Lung (tissue), 17 donors: ENCODE measurements at places on chromosomes 3 and 15.
A peak's percentile ranks its signal among the peaks of the same experiment; 100 is the strongest.

- no peak for DNase-seq
Observed at GRCh38 chr3:122260206-122260605, 64.8 kb upstream of the CSTA start.

- no peak for DNase-seq
Observed at GRCh38 chr15:70435369-70435768, 328.0 kb downstream of the UACA start.

- no peak for DNase-seq
Observed at GRCh38 chr3:110767156-110767555, 304.5 kb upstream of the NECTIN3 start.

DNA sequence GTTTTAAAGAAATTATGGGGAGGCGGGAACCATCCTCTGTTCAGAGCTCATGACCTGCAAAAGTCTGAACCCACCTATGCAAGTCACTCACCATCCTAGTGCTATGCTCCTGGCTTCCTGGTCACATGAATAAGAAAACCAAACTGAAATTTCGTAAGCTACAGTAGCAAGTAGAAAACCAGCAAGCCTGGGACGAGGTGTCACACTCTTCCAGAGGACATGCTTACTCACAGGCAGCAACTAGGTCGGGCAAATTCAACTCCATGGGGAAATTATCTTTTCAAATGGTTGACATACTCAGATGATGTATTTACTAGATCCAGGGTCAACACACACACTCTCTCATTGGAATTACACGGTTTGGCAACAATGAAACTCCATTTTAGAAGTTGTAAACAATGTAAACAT lies 31.3 kb downstream of the LDHAL6B start:
- no peak for DNase-seq

DNA sequence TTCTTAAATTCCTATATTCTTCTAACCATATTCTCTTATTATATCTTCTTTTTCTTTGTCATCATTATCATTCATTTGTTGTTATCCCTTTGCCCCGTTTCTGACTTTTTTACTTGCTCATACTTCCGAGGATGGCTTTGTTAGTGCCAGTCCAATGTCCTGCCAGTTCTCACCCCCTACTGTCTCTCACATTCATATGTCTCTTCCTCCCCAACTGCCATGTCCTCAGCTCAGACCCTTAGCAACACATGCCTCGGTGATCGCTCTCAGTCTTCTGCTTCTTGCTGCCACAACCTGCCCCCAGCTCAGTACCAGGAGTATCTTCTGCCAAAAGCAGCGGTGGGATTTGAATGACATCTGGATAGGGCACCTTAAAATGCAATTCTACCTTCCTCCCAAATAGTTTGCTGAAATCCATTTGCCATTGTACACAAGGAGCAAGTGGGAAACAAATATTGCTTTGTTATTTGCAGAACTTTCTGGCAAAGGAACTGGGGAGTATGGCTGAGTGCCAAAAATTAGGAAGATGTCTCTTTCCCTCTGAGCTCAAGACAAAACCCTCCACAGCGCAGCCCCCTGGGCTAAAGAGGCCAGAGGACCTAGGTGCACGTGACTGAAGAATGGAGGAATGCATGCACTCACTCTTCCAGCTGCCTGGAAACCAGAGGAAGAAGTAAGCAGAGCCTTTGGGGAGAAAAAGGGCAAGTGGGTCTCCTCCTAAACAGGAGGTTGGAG lies 57.7 kb upstream of the CTNNB1 start:
- no peak for DNase-seq

- no peak for DNase-seq
Observed at GRCh38 chr3:127833281-127834032, 11.1 kb upstream of the MGLL start.

DNA sequence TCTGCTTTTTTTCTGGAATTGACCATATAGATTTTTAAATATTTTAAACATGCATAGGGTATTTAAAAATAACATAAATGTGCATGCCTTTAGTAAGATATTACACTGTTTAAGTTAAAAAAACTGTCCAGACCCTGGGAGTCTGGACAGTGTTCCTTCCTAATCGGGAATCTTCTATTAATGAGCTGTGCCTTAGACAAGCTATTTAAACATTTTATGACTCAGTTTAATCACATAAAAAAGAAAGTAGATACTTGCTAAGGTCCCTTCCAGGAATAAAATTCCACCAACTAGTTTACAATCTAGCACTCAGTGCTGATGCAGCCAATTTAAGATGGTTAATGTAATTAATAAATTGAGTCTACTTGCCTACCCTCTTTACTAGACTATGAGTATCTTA lies 140.4 kb upstream of the DPH6 start:
- no peak for DNase-seq

- no peak for DNase-seq
Observed at GRCh38 chr3:63478990-63479660, 173.3 kb upstream of the SNTN start.

DNA sequence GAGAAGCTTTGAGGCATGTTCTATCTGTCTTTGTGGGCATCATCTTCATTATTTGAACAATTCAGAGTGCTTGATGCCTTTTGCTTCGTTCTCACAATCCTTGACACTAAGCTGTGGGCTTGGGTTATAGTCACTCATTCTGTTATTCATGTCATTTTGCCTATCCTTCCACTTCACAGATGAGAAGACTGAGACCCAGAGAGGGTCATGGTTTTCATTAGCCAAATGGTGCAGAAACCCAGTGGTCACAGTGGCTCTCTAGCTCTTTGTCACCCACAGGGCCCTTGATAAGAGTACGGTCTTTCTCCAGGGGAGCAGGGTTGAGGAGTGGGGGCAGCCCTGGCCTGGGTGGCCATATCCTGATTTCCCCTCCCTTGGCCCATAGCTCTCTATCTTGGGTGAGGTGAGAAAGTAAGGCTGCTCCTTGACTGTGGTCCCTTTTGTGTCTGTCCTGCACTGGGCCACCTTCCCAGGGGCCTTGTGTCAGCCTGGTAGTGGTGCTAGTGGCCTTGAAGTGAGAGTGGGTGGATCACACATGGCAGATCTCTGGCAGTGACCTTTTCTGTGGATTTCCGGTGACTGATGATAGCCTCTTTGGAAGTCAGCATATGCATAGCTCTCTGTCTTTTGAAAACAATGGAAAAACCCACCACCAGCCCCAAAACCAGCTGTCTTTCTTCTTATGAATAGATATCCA lies 130.1 kb downstream of the IGF1R start:
- no peak for DNase-seq

DNA sequence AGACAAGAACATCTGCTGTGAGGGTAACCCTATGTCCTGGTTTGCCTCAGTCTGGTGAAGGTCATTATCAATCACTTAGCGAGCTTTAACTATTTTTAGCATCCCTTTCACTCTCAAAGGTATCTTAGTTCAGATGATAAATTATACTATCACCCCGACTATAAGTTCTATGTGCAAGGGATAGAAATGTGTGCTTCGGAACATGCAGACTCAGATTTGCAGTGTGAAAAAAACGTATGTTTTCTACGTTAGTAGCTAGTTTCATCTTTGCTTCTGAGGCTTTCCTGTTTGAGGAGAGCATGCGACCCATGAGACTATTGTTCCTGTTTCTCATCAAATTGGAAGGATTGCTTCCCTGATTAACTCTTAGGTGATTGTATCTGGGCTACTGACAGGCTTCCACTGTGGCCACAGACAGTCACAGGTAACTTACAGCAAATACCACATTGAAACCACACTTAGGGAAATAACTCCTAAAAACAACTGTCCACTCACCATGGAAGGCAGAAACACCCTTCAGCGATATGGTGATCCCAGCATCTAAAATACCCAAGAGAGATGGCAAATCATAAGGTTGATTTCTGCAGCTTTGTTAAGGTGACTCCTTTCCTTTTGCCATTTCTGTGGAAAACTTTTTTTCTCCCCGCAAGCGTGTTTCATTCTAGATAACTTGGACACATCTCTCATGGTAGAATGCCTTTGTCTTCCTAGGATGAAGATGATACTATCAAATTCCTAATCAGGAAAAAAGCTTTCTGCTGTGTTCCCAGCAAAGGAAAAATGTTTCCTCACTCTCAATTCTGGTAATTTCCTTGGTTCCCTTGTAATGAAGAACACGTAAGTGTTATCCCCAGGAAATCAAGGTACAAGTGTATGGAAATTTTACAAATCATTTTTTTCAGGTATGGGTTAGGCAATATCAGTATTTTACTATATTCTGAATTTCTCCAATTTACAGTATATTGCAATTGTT lies 5.2 kb downstream of the GCSAM start:
- DNase-seq: no peak

GRCh38 chr3:66138336-66139313 lies 82.2 kb upstream of the SLC25A26 start:
- DNase-seq: peak; percentile 43

- no peak for DNase-seq
Observed at GRCh38 chr15:33067456-33067855, 127.1 kb downstream of the FMN1 start.

GRCh38 chr3:97882975-97883598 lies 61.3 kb downstream of the CRYBG3 start:
- DNase-seq: peak; percentile 30

GRCh38 chr15:40471105-40471807 lies 472 bp downstream of the CHST14 start:
- peak; percentile 78 for DNase-seq

GRCh38 chr3:104764496-104764895 lies 602.2 kb upstream of the ALCAM start:
- peak; percentile 63 for DNase-seq

- DNase-seq: no peak
Observed at GRCh38 chr3:153574445-153574844, 412.4 kb downstream of the RAP2B start.

DNA sequence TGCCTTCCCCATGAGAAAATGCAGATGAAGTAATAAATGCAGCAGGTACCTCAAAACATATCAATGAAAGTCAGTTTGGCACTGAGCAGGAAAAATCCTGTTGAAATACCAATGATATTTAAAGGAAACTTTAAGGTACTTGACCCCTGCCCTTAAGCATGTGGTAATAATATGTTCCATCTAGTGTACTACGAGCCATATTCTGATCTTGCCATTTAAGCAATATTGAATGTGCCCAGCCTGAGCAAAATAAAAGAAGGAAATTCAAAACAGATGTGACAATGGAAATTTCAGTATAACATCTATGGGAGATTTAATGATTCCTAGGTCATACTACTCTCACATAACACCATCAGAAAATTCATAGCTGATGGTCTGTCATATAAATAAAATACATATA lies 191.8 kb upstream of the CGNL1 start:
- no peak for DNase-seq

- DNase-seq: no peak
Observed at GRCh38 chr15:80474224-80475215, 70.3 kb downstream of the ARNT2 start.

GRCh38 chr3:143584474-143584873 lies 263.8 kb downstream of the SLC9A9 start:
- DNase-seq: peak; percentile 79

GRCh38 chr3:150059729-150060128 lies 89.0 kb upstream of the PFN2 start:
- DNase-seq: no peak

DNA sequence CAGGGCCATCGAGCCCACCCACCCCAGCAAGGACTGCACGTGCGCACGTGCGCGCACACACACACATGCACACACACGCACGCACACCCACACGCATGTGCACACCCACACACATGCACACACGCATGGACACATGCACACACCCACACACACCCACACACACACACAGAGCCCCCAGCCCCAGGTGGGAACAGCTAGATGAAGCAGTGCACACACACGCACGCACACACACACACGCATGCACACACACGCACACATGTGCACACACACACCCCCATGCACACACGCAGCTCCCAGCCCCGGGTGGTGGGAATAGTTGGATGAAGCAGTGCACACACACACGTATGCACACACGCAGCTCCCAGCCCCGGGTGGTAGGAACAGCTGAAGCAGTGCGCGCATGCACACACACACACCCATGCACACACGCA lies 158.6 kb downstream of the XXYLT1 start:
- DNase-seq: no peak

DNA sequence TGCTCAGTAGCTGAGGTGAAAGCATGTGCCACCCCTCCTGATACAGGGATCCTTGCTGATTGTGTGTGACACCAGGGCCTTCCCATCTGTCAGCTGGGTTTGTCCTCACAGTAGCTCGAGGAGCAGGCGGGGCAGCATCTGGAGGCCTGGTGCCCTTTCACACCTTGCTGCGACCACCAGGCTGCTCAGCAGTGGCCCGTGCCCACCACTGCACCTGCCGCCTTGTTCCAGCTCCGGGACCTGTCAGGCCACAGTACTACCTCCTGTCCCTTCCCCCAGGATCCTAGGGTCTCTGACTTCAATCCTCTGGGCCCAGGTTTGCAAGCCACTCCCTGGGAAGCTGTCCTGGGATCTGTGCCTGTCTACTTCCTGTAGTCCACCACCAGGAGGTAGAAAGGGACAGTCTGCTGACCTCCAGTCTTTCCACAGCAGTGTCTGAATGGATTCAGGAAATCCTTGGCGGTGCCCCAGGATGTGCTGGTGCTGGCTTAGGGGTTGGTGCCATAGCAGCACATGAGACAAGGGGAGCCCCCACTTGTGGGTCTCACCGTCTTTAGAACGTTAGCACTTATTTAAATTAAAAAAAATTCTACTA lies 27.5 kb downstream of the APBA2 start:
- no peak for DNase-seq

GRCh38 chr3:139326131-139326530 lies 17.7 kb upstream of the MRPS22 start:
- no peak for DNase-seq

GRCh38 chr3:195555110-195555509 lies 12.0 kb upstream of the PPP1R2 start:
- no peak for DNase-seq

- DNase-seq: no peak
Observed at GRCh38 chr3:13229273-13229949, 156.2 kb upstream of the IQSEC1 start.

DNA sequence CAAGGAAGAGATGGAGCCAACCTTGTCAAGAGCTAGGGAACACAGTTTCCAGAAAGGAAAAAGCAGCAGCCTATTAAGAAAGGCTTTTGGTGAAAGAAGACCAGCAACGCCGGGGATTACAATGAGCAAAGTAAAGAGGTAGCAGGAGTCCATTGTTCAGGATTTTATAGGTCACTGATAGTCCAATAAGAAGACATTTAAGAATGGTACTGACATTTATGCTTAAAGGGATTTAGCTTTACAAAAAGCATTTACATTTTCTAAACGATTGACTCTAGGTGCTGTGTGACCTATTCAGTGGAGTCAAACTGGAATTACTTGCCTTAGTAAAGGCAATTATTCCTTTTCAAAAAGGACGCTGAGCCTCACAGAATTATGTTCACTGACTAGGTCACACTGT lies 40.8 kb downstream of the CSNK1G1 start:
- DNase-seq: no peak

DNA sequence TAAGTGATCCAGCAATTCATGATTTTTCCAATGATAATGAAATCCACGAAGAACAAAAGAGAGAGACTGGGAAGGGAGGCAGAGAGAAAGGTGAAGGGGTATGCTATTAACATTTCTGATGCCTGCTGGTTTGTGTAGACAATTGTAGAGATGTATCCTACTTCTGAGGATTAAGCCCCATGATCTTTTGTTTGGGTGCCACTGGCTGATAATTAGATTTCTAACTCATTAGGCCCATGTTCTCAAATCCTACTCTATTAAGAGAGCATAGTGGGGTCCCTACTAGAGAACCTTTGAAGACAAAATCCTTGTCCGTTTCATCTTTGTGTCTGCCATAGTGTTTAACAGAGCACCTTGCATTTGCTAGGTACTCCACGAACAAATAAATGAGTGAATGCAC lies 2.7 kb upstream of the GNB4 start:
- DNase-seq: no peak

GRCh38 chr3:53109190-53109589 lies 21.0 kb downstream of the RFT1 start:
- DNase-seq: no peak

- DNase-seq: no peak
Observed at GRCh38 chr3:128616516-128617269, 33.9 kb downstream of the RPN1 start.

- peak; percentile 82 for DNase-seq
Observed at GRCh38 chr3:42043099-42043813, 47.9 kb upstream of the TRAK1 start.
